ENCODE measurements at places on chromosomes 4 and X.

DNA sequence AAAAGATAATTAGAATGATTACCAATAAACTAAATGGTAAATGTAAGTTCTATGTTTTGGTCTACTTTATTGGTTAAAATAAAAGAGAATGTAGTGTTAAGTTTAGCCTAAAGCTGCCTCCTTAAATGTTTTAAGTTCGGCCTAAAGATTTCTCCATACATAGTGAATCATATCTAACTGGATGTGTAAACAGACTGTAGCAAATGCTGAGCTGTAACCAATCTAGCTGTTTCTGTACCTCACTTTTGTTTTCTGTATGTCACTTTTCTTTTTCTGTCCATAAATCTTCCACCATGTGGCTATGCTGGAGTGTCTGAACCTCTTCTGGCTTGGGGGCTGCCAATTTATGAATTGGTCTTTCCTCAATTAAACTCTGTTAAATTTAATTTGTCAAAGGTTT is 121.2 kb downstream of the TBCK start:
- DNase-seq = no peak

- DNase-seq = no peak
Observed at GRCh38 chrX:154002215-154002719, 17.4 kb downstream of the IRAK1 start.

GRCh38 chr4:57139783-57140182 is 29.6 kb upstream of the IGFBP7 start:
- DNase-seq = no peak

GRCh38 chr4:169437299-169438047 is 166.7 kb upstream of the SH3RF1 start:
- DNase-seq = no peak

GRCh38 chr4:139511320-139511719 is 44.7 kb downstream of the SETD7 start:
- DNase-seq = no peak

GRCh38 chrX:74521961-74522751 is 92.3 kb downstream of the RLIM start:
- DNase-seq = peak; percentile 62

- DNase-seq = no peak
Observed at GRCh38 chr4:182325397-182325796, 82.2 kb downstream of the TENM3 start.

Data from osteocyte (in vitro differentiated cells).